GM12878 (cell line): ENCODE measurements at places on chromosomes 13 and 19. TPM values are rescaled to one million over a fixed set of nuclear protein-coding genes. Genes with fewer than 3 reads are reported as not detected.

GRCh38 chr19:55229145-55229788, 704 bp upstream of the TMEM86B start:
- H3K4me1 ChIP-seq = no peaks in the 10 kb centered on the region
- no peaks in the 10 kb centered on the region for H3K27me3 ChIP-seq
- peaks cover 11% of the 10 kb centered on the region; the same call in 1 of the 2 replicates for H3K36me3 ChIP-seq
- H3K4me3 ChIP-seq = no peak overlapping the region
- DNase-seq = no peak

DNA sequence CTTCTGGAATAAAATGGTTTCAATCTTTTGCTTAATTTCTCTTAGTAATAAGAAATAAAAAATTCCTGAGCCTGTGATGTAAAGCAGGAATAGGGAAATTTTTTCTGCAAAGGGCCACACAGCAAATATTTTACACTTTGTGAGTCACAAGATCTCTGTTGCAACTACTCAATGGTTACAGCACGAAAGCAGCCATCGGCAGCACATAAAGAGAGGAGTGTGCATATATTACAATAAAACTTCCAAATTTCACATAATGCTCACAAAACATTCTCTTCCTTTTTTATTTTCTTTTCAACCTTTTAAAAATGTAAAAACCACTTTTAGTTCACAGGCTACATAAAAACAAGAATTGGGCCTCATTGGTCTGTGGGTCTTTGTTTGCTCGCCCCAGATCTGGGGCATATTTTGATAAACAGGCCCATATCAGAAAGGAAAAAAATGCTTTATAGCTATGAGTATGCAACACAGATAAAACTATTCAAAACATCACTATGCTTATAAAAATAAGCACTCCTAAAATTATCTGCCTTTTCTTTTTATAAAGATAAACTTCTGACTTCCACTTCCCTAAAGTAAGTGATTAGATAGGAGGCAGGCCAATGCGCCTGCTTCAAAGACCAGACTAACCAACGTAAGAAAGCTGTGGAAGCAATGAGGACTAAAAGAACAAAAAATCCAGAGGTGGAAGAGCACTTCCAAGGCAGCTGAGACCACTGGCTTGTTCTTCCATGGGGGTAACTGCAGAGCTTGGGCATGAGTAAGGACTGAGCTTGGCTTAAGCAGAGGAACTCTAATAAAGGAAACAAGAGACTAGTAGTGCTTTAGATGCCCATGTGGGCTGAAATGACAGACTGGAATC, 26.5 kb downstream of the MYCBP2 start:
- peaks cover 2% of the 10 kb centered on the region; the same call in 1 of the 2 replicates for H3K36me3 ChIP-seq
- peak overlapping the region; percentile 30; the same call in 1 of the 2 replicates for H3K4me3 ChIP-seq
- peak overlapping the region; percentile 80 for H3K27ac ChIP-seq

GRCh38 chr19:20858218-20858617, 64.8 kb upstream of the ZNF85 start:
- no peaks in the 10 kb centered on the region for H3K27me3 ChIP-seq
- no peak overlapping the region for H3K27ac ChIP-seq
- no peak for DNase-seq
- H3K36me3 ChIP-seq = no peaks in the 10 kb centered on the region
- no peaks in the 10 kb centered on the region for H3K4me1 ChIP-seq
- no peak overlapping the region for H3K4me3 ChIP-seq

DNA sequence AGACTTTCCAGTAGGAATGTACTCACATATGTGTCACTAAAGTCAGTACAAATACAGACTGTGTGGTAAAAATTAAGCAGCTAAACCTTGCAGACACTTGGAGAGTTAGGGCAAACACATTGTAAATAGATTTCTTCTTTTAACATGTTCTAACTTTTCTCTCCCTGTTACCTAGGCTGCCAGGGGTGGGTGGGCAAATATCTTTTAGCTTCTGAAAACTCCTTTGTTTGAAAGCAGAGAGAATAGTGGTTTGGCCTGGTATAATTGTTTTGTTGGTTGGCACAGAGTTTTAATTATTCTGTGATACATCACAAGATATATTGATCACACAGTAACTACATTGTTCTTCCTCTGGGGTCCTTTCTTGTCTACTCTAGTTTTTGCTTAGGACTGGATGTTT, 289.8 kb upstream of the DACH1 start:
- H3K27me3 ChIP-seq = no peaks in the 10 kb centered on the region
- no peaks in the 10 kb centered on the region for H3K36me3 ChIP-seq
- H3K4me1 ChIP-seq = no peaks in the 10 kb centered on the region
- H3K4me3 ChIP-seq = no peak overlapping the region

The FAM83E gene
- 1.3 and 2.5 TPM in 2 replicates for total RNA-seq

The POSTN gene
- total RNA-seq = 0.08 TPM in 1 of 2 replicates, not detected in the other

The ZNF235 gene
- total RNA-seq = 3.9 and 4.8 TPM in 2 replicates

The TEX101 gene
- not detected in 2 replicates for total RNA-seq

The ZNF93 gene
- 0.58 and 0.77 TPM in 2 replicates for total RNA-seq

The NOVA2 gene
- total RNA-seq = 0.03 and 0.44 TPM in 2 replicates

The VSTM1 gene
- not detected in 2 replicates for total RNA-seq

The ZNF296 gene
- 21.3 and 23.5 TPM in 2 replicates for total RNA-seq
